ENCODE measurements at places on chromosomes 3 and 15. TPM values are rescaled to one million over a fixed set of nuclear protein-coding genes. Genes with fewer than 3 reads are reported as not detected.

DNA sequence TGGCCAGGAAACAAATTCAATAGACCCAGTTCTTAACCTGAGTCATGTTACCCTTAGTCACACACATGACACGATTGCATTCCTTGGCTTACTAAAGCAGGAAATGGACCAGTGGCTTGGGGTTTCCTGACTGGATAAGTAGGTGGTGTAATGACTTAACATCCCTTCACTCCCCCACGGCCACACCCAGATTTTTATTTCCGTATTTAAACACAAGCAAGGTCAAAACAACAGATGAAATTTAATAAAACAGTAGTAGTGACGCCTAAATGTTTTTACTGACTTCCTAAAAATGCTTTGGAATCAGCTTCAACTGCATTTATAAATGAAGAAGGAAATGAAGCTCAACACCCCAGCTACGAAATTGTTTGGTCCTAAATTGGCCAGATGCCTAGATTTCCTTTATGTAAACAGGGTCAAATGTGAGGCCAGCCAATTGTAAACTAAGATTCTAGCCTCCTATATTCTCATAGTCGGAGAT, 324.3 kb downstream of the CHST2 start:
- DNase-seq, result no peak

The FOXB1 gene
- total RNA-seq, result not detected

GRCh38 chr3:173403376-173403775, 5.8 kb downstream of the NLGN1 start:
- DNase-seq, result no peak

DNA sequence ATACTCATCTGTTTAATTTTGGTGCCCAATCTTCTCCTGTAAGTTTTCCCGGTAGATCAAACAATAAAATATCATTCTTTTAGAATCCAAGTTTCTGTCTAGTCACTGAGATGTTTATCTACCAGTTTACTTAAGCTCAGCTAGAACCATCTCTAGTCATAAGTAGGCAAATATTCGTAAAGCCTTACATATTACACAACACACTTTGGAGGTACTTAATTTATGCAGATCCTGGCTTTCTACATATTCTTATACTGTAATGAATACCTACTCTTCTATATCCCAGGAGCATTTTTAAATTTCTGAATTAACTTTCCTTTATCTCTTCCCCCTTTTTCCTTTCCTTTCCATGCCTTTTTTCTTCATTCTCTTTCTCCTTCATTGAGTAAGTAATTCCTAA, 185.9 kb upstream of the ZBTB20 start:
- DNase-seq, result no peak

The UROC1 gene
- not detected for total RNA-seq
